Stimulated activated CD4-positive, alpha-beta T cell treated with anti-CD3 and anti-CD28 coated beads, Interleukin-2, amount 100 ng/mL, for 48 hours (primary cell): ENCODE measurements at places on chromosomes 4 and X.

GRCh38 chrX:53283567-53283966, 2.2 kb upstream of the IQSEC2 start:
- DNase-seq: no peak

DNA sequence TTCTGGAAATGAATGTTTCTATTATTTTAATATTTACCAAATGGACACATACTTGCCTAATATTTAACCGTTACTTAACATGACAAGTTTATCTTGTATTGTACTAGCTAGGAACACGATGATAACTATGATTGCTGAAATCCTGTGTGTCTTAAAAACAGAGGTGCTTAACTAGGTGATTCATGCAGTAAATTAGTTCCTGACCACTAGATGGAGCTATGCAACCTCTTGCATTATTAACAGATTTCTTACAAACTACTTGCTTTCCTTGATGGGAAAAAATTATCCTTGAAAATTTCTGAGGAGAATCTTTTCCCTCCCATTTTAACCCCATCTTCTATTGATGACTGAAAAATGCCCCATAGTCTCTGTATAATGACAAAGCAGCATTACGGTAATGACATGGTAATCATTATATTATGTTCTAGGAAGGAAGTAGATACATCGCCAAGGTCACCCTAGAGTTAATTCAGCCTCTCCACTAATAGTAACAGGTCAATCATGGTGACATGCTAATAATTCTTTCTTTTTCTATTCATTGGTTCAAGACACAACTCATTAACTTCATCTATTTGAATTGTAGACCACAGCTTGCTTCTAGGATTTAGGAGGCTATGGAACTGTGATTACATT, 844.2 kb downstream of the RAPGEF2 start:
- no peak for DNase-seq

- no peak for DNase-seq
These were observed 21.0 kb upstream of the IL13RA2 start for GRCh38 chrX:115038406-115038805.

DNA sequence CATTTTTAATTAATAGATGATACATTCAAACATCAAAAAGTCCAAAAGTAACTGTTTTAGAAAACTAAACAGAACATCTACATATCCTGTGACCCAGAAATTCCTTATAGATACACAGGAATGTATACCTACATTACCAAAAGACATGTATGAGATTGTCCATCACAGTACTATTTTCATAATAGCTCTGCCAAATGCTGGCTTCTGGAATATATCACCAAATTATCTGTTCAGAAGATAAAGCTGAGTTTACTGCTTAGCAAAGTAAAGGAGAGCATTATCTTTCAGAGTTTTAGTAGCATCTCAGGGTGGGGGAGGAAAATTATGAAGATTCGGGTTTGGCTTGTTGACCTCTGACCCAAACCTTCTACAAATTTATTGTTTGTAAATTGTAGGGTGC, 368.9 kb upstream of the SLC7A11 start:
- DNase-seq: no peak

- DNase-seq: no peak
These were observed at the start of gene HS3ST1 for GRCh38 chr4:11428231-11428898. Gene HS3ST1 (minus strand): TSS chr4:11428894. CDS start chr4:11400005, 28,889 bp downstream.

DNA sequence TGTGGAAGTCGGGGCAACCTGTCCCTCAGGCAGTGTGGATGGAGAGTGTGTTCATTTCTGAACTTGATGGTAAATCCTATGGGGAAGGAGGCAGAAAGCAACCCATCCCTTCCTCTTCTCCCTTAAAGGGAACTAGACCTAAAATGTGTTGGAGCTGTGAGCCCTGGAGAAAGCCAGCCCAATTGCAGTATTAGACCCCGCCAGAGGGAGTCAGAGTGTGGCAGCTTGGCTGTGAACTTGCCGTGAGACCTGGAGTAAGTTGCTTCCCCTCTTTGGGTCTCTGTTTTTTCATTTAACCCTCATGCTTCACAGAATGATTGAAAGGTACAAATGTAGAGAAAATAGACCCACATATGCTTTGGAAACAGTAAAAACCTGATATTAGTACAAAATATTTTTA, 108.7 kb upstream of the PAK3 start:
- DNase-seq: no peak

DNA sequence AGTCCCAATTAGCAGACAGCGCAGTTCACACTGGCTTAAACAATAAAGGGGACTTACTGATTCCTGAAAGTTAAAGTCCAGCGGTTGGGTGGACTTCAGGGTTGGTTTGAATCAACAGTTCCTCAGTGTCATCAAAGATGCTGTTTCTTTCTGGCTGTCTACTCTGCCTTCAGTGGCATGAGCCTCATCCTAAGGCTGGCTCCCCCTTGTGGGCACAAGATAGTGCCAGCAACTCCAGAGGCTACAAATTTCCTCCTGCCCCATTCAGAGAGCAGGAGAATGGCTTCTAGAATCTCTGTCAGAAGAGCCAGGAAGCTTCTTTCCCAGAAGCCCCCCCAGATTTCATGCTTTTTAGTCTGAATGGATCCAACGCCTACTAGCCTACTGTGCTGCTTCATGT, 82.4 kb upstream of the MTM1 start:
- peak; percentile 49 for DNase-seq

DNA sequence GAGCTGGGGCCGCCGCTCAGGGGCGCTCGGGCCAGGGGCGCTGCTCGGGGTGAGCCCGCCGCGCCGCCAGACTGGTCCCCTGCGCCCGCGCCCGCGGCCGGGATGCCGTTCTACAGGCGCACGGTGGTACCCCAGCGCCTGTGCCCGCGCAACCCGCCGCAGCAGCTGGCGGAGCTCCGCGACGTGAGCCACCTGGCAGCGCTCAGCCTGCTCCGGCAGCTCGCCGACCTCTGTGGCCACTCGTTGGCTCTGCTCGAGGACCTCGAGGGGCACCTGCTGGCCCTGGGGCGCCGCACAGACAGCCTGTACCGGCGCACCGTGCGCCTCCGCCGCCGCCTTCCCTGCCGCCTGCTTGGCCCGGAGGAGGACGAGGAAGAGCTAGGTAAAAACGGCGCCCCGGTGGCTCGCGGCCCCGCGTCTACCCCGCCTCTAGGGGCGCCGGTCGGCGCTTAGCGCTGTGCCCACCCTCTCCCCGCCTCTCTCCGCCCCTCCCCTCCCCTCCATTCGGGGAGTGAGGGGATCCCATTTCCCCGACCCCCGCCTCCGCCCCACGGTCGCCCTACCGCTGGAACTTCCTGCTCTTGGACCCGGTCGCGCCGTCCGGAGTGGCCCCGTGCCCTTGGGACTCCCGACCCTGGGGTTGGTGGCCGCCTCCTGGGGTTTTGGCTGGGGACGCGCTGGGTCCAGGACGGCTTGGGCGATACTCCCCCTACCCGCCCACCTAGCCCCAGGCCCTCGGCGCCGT, 513 bp downstream of the NHSL2 start:
- DNase-seq: peak; percentile 11

GRCh38 chr4:173159791-173160190, 8.8 kb upstream of the GALNT7 start:
- DNase-seq: no peak

GRCh38 chrX:39367416-39367815, 566.2 kb downstream of the MID1IP1 start:
- no peak for DNase-seq

- DNase-seq: no peak
These were observed 145.8 kb upstream of the ATP6AP2 start for GRCh38 chrX:40434947-40435346.

GRCh38 chr4:165724786-165725185, 148.3 kb upstream of the TLL1 start:
- no peak for DNase-seq

DNA sequence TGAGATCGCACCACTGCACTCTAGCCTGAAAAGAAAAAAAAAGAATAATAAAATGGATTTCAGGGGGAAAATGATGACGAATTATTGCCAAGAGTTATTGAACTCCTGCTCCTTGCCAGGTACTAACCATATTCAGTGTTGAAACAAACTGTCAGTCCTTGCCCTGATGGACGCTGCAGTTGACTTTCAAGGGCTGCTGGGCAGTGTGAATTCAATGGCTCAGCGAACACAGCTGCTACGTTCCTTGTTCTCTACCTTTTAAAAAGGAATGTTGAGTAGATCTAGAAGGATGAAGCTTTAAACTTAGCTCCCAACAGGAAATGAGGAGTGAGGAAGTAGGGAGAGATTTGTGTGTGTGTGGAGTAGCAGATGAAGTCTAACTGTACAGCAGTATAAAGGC, 2.7 kb downstream of the LIMCH1 start:
- no peak for DNase-seq

DNA sequence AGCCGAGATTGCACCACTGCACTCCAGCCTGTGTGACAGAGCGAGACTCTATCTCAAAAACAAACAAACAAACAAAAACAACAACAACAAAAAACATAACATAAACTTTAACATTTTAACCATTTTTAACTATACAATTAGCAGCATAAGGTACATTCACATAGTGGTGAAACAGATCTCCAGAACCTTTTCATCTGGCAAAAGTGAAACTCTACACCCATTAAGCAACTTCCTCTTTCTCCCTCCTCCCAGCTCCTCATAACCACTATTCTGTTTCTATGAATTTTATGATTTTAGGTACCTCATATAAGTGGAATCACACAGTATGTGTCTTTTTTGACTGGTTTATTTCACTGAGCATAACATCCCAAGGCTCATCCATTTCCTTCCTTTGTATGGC, 103.6 kb downstream of the FAM13A start:
- no peak for DNase-seq
